Type B pancreatic cell (in vitro differentiated cells): ENCODE measurements at places on chromosomes 3 and 15. TPM values are rescaled to one million over a fixed set of nuclear protein-coding genes. Genes with fewer than 3 reads are reported as not detected.

DNA sequence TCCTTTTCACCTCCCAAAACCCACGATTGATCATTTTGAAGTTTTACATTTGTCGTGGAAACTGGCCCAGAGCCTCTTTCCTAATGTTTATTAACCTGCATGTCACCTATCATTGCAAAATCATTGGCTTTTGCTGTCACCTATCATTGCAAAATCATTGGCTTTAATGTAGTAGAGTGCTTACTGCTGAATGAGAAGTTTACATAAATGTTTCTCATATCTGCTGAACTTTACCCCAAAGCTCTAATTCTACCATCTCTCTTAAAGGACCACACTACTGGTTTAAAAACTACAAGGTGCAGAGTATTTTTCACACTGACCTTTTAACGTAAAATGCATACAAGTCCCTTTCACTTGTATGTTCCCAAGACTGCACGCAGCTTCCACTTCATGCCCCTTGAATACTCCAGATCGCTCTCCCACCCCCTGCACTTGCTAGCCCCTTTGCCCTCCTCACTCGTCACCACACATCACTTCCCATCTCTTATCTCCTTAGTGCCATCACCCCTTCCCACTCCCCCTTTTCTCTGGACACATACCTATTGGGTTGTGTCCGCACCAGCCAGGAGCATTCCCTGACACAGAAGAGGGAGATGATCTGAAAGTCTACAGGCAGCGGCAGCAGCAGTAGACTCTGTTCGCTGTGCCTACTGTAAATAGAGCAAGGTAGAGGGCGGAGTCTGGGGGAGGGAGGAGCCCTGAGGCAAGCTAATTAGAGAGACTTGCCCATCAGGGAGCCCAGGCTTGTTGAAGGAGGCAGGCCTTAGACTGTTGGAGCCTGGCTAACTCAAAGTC lies 30.2 kb upstream of the ATOSA start:
- H3K36me3 ChIP-seq, result no peaks in the 10 kb centered on the region
- peaks cover 5% of the 10 kb centered on the region for H3K4me1 ChIP-seq
- H3K27me3 ChIP-seq, result peaks cover 23% of the 10 kb centered on the region
- DNase-seq, result no peak

DNA sequence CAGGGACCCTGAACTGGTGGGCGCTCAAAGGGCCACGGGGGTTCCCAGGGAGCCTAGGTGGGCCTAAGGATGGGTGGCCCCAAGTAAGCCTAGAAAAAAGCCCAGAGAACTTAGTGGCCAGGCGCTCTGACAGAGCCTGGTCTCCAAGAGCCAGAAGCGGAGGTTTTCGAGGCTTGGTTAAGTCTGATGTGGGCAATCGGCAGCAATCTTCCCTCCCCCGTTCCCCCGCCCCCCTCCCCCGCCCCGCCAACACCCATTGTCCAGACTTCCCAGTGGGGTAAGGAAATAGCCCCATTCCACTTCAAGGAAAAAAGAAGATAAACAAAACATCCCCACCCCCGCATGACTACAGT lies 6.7 kb downstream of the EOMES start:
- no peaks in the 10 kb centered on the region for H3K36me3 ChIP-seq
- no peak overlapping the region for H3K27ac ChIP-seq
- DNase-seq, result no peak
- peaks cover 94% of the 10 kb centered on the region for H3K27me3 ChIP-seq

- H3K36me3 ChIP-seq, result no peaks in the 10 kb centered on the region
- peaks cover 53% of the 10 kb centered on the region for H3K27me3 ChIP-seq
- no peak overlapping the region for H3K4me3 ChIP-seq
- H3K27ac ChIP-seq, result no peak overlapping the region
Measured at GRCh38 chr3:10334459-10334858, 13.5 kb upstream of the SEC13 start.

GRCh38 chr15:81981908-81982307 lies 63.9 kb downstream of the MEX3B start:
- H3K27ac ChIP-seq, result no peak overlapping the region
- DNase-seq, result no peak
- H3K36me3 ChIP-seq, result peaks cover 9% of the 10 kb centered on the region
- H3K4me1 ChIP-seq, result peaks cover 9% of the 10 kb centered on the region
- H3K27me3 ChIP-seq, result no peaks in the 10 kb centered on the region

RBSN gene
- total RNA-seq, result 20.5 and 29.1 TPM in 2 replicates

DNA sequence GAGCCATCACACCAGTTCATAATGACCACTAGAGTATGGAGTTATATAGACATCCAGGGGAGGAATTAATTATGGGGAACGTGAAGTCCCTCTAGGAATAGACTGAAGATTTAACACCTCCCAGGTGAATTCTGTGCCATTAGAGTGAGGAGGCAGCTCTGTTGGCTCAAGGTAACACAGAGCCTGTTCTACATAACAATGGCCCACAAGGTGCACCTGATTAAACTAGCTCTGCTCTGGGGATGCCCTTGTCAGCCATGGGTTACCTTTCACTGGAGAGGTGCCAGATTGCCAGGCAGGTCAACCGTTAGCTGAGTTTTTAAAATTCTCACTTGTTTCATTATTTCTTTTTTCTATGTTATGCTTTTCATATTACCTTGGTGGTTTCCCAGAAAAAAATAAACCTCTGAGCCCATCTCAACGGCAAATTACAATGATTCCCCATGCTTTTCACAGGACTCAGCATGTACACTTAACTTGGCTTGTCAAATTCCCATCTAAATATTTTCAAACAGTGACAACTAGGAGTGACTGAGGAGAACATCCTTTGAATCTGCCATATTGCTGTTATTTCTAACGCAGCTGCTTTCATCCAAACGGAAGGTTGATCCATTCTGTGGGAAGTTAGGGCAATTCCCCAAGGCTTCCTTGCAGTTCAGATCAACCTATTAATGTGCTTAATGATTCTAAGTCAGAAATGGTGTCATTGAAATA lies 512.9 kb downstream of the MCTP2 start:
- no peak for DNase-seq
- no peak overlapping the region for H3K4me3 ChIP-seq
- H3K27ac ChIP-seq, result no peak overlapping the region
- H3K4me1 ChIP-seq, result peaks cover 29% of the 10 kb centered on the region
- H3K27me3 ChIP-seq, result peaks cover 2% of the 10 kb centered on the region
- H3K36me3 ChIP-seq, result no peaks in the 10 kb centered on the region

- peaks cover 4% of the 10 kb centered on the region for H3K4me1 ChIP-seq
- no peak for DNase-seq
- H3K4me3 ChIP-seq, result no peak overlapping the region
Measured at GRCh38 chr15:46652266-46652665, 1017.4 kb downstream of the SQOR start.

MESP1 gene
- total RNA-seq, result 2.1 and 2.2 TPM in 2 replicates

DNA sequence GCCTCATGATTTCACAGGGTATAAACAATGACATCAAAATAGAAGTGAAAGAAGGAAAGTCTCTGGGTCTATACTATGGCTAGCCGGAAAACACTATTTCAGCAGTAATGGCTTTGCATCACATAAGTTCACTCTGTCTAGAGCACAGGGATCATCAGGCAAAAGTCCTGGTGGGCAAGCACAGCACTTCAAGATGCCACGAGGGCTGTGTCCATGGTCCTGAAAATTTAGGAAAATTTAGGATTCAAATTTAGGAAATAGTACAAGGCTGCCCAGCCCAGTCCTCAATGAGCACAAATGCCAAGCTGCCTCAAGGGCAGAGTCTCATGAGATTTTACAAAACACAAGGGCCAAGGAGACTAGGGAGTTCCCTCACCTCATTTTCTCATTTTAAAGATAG lies 54.1 kb downstream of the RORA start:
- no peak for DNase-seq
- no peak overlapping the region for H3K4me3 ChIP-seq
- H3K27ac ChIP-seq, result no peak overlapping the region
- H3K36me3 ChIP-seq, result no peaks in the 10 kb centered on the region
- peaks cover 10% of the 10 kb centered on the region for H3K4me1 ChIP-seq

DNA sequence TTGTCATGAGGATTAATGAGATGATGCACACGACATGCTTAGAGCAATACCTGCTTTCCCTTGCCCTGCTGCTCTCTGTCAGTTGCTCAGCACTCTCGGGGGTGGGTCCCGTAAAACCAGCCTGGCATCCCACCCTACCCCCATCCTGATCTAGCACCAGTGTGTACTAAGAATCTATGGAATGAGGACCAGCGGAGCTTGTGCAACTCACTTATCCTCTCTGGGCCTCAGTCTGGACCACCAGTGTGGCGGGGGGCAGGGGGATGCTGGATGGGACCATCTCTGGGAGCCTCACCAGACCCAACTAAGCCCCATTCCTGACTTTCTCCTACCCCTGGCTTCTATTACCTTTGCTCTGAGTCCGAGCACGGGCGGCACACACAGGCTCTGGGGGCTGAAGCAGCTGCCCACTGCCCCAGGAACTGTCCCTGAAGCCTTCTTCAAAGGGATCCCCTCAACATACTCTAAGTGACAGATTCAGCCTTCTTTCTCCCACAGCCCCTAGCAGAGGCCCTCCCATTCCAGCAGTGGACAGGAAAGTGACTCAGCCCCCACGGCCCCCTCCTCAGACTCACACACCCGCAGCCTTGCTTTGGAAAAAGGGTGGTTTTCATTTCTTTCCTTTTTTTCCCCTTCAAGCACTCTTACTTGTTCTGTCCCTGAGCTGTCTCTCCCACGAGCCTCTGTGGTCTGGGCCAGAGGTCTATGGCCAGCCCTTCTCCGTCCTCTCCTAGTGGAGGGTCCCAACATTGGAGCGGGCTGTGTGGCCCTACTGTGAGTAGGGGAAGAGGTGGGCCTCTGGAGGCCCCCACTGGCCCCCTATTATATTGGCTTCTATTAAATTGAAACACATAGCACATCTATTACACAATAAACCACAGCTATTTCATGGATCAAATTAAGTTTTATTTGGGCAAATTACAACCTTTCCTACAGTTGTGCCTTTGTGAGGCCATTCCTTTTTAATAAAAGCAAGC lies 100.3 kb downstream of the SMAD6 start:
- H3K27me3 ChIP-seq, result no peaks in the 10 kb centered on the region
- H3K4me3 ChIP-seq, result peak overlapping the region; percentile 29
- H3K27ac ChIP-seq, result peak overlapping the region; percentile 81

GRCh38 chr3:172569128-172570008 lies 46.1 kb upstream of the TNFSF10 start:
- H3K4me1 ChIP-seq, result peaks cover 3% of the 10 kb centered on the region
- H3K27me3 ChIP-seq, result no peaks in the 10 kb centered on the region
- H3K4me3 ChIP-seq, result no peak overlapping the region
- no peak overlapping the region for H3K27ac ChIP-seq

CFAP161 gene
- 0.36 TPM in 1 of 2 replicates, not detected in the other for total RNA-seq

- no peak for DNase-seq
- no peaks in the 10 kb centered on the region for H3K36me3 ChIP-seq
- no peak overlapping the region for H3K27ac ChIP-seq
- H3K4me3 ChIP-seq, result no peak overlapping the region
- no peaks in the 10 kb centered on the region for H3K27me3 ChIP-seq
- no peaks in the 10 kb centered on the region for H3K4me1 ChIP-seq
Measured at GRCh38 chr3:126835472-126836219, 131.6 kb downstream of the CHCHD6 start.
